ENCODE measurements at places on chromosomes 7 and 10.
A peak's percentile ranks its signal among the peaks of the same experiment; 100 is the strongest.

DNA sequence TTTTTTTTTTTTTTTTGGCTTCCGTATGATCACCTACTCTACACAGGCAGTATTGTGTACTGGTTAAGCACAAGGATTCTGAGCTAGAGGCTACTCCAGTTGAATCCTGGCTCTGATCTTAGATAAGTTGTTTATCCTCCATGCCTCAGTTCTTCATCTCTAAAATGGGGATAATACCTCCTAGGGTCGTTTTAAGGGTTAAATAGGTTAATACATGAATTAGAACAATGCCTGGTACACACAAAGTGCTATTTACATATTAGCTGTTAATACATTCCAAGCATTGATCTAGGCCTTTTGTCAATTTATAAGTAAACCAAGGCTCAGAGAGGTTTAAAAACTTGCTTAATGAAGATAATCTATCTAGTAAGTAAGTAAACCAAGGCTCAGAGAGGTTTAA lies 59.0 kb downstream of the ST7 start:
- no peak for DNase-seq

- DNase-seq: no peak
Observed at GRCh38 chr10:2120746-2121145, 383.4 kb upstream of the ADARB2 start.

- DNase-seq: no peak
Observed at GRCh38 chr10:77413231-77413630, 224.4 kb downstream of the KCNMA1 start.

DNA sequence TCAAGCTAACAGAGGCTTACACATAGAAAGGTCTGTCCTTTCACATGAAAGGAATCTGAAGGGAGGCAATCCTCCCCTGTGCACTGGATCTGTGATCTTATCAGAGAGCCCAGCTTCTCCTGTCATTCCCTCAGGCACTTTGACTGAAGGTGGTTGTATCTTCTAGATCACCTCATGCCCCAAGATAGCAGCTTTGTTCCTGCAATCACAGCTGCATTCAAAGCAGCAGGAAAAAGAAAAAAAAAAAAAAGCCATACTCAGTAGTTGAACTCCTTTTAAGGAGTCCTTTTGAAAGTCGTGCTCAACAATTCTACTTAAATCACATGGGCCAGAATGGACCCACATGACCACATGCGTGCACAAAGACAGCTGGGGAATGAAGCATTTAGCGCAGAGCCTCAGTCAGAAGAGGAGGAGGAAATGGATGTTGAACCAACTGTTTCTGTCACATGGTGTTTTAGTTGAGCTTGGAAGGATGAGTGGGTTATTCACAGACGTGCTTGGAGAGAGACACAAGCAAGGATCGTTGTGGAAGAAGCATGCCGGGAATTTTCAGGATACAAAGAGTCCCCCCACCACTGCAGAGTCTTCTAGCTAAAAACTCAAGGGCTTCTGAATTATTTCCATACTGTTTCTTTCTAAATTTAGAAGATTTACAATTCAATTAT lies 13.0 kb upstream of the PFKP start:
- no peak for DNase-seq

DNA sequence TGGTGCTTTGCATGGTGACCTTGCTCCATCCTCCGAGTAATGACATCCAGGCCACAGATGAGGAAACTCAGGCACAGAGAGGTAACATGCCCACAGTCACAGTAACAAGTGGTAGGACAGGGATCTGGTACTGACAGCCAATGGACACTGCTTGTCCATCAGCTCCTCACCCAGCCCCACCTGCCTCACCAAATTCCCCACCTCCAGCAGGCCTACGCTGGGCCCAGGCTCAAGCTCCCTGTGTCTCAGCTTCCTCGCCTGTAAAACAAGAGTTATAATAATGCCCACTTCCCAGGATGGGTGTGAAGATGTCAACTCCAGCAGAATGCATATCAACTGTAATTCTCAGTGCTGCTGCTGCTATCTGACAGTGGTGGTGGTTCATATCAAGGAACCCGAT lies 123.8 kb downstream of the GRID1 start:
- DNase-seq: no peak

GRCh38 chr7:48011951-48012350 lies 17.0 kb downstream of the SUN3 start:
- DNase-seq: no peak

DNA sequence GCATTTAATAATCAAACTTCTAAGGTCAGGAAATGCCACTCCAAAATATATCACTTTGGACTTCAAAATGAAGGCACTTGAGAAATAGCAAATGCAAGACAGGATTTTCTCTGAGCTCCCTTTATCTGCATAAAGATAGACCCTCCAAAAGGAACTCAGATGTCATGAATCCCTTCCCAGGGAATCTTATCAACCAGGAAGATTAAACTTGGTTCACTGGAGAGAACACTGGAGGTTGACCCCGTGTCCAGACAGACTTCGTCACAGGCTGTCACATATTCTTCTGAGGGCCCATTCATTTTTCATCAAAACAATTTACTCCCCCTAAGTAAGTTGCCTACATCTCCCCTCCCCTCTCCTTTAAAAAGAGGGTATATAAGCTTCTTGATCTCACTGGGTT lies 21.2 kb downstream of the IFIT3 start:
- no peak for DNase-seq

DNA sequence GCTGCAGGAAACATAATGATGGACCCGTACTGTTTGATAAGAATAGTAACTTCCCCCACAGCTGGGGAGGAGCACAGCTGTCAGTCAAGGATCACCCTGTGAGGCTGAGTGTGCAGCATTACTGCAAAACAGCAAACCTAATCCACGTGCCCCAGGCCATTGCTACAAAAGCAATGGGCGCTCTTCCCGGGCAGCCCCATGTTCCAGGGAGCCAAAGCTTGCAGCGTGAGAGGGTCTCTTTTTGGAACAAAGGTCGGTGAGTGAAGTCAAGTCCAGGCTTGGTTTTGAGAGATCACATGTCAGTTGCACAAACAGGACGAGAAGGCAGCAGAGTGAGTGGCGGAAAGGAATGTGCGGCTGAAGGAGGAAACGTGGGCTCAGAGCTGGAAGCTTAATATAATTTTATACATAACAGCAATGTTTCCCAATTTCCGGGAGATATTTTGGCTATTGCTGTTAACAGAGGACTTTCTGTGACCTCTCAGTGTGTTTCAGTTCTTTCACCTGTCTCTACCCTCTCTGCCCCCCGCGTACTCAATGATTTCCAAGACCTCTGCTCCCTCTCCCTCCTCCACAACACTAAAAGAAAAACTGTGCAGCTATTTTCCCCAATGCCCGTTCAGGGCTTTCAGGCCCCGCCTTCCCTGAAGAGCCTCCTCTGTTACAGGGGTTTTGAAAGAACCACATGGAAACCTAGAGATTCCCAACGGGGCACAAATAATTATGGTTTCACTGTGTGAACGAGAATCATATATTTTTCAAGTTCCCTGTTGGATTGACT lies 128.9 kb downstream of the MTPAP start:
- DNase-seq: peak; percentile 93

GRCh38 chr10:23630376-23630775 lies 191.5 kb downstream of the OTUD1 start:
- DNase-seq: no peak

GRCh38 chr10:44963772-44964633 lies 4.4 kb downstream of the RASSF4 start:
- no peak for DNase-seq

DNA sequence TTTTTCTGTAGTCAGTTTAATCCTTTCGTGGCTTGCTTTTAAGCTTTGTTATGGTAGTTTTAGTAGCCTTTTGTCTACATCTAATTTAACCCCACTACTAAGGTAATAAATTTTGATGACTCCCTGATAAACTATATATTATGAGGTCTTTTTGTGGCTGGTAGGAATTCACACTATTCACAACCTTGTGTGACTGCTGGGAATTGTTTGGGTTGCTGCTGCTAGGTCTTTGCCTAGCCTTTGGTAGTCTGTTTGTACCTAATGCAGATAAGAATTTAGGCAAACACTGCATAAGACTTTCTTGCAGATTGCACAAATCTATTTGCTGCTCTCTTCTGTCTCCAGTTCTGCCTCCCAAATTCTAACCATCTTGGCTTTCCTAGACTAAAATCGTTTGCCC lies 58.3 kb downstream of the SHOC2 start:
- no peak for DNase-seq

- no peak for DNase-seq
Observed at GRCh38 chr10:29157321-29157720, 131.5 kb upstream of the LYZL1 start.

DNA sequence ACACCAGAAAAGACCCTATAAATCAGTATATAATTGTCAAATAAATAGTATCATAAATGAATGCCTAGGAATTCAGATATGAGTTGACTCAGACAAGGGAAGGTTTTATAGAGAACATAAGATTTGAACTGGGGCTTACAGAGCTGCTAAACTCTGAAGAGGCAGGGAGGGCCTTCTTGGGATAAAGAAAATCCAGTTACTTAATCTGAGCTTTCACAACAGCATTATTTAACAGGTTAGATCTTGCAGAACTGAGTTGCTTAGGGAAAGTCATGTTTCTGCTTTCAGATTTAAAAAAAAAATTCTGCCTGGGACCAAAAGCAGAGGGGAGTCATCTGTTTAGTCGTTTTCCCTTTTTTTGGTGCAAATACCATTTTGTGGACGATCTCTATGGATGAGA lies 594.8 kb upstream of the FZD8 start:
- DNase-seq: no peak

DNA sequence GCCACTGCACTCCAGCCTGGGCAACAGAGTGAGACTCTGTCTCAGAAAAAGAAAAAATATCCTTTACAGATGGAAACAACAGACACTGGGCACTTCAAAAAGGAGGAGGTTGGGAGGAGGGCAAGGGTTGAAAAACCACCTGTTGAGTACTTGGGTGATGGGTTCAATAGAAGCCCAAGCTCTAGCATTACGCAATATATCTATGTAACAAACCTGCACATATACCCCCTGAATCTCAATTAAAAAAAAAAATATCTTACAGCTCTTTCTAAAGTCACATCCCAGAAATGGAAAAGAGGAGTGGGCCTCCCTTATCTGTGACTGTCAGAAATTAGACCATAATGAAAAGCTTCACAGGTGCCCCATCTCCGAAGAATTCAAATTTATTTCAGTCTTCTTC lies 12.1 kb downstream of the VIM start:
- DNase-seq: no peak

DNA sequence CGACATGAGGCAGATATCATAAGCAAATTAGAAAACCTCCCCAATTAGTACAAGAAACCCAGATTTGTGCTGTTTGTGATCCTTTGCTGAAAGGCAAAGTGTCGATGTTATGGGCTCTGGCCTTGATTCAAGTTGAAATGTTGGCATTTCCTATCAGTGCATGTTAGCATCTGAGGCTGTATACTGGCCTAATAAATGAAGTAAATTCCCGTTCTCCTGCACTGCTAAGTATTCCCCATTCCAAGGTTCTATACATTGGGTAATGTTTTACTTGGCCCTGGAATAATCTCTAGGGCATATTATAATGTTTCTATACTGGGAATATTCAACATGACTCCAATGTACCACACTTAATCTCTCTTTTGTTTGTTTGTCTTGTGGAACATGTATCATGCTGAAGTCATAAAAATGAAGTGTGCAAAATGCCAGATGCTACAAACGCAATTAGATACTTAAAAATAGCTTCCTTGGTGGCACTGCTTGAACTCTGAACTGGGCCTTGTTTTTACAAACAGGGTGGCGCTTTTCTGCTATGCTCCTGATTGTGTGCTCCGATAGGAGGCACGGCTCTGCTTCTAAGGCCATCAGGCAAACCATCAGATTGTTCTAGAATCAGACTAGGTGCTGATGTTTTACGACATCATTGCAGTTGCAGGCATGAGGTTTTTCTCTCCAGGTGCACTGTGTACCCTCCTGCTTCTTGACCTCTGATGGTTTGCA lies 156.7 kb upstream of the TCF7L2 start:
- DNase-seq: no peak

DNA sequence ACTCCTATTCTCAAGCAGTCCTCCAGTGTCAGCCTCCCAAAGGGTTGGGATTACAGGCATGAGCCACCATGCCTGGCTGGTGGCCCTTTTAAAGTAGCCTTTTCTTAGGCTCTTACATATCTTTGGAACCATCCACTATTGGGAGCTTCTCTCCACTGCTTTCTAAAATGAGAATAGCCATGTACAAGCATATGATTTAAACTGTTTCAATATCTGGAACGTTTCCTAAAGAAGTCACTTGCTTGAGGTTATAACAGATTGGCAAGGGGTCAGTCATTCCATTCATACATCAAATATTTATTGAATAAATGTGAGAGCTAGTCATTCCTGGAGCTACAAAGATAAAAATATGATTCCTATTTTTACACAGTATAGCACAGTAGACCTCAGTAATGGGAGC lies 97.4 kb upstream of the LRGUK start:
- no peak for DNase-seq

GRCh38 chr7:2714636-2715035 lies 26.6 kb downstream of the AMZ1 start:
- no peak for DNase-seq

- DNase-seq: no peak
Observed at GRCh38 chr10:100223879-100224278, 5.5 kb downstream of the CHUK start.

- no peak for DNase-seq
Observed at GRCh38 chr7:104655592-104655991, 327.2 kb downstream of the LHFPL3 start.

DNA sequence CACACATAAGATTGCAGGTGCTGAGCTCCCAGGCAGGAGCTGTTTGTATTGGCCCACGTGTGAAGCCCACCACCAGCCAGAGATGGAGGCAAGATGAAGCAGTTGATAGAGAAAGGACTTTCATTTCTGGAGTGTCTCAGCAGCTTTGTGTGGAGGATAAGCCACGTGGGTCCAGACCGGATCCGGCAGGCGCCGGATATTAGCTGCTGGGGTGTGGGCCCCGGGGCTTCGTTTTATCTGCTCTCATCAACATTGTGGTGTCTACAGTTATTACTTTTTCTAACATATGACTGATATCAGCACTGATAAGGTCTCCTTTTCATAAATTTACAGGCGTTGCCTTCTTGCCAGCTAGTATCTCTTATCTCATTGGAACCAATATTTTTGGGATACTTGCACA lies 25.5 kb downstream of the SLC18A2 start:
- DNase-seq: no peak

GRCh38 chr10:4337563-4337962 lies 488.4 kb upstream of the AKR1E2 start:
- no peak for DNase-seq

Data from GF-D8 (cell line).